ENCODE measurements at places on chromosomes 2 and 18.
A peak's percentile ranks its signal among the peaks of the same experiment; 100 is the strongest.

- DNase-seq = no peak
These were observed 126.0 kb downstream of the LPIN1 start for GRCh38 chr2:11872247-11872947.

DNA sequence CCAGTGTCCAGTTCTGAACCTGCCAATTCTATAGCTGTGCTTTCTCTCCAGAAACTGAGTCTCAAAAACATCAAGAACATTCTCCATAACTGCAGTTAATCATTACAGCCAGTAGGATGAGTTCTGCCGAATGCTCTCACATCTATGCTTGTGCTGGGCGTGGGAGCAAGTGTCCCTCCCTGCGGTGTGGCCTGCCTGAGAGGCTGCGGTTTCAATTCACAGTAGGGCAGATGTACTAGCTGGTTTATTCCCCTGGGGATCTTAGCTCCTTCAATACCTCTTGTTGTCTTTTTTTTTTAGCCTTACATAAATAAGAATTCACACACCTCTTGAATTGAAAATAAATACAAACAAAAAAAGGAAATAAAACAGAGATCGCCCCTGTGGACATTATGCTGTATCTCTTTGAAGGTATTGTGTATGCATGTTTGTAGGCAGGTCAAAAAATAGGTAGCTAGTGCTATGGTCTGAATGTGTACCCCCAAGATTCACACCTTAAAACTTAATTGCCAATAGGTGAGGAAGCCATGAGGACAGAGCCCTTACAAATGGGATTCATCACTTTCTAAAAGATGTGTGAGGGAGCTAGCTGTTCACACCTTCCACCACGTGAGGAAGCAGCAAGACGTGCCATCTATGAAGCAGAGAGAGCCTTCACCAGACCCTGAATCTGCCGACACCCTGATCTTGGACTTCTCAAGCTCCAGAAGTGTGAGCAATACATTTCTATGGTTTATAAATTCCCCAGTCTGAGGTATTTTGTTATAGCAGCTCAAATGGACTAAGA is 74.3 kb downstream of the BCL2L11 start:
- DNase-seq = no peak

- DNase-seq = no peak
These were observed 87.4 kb downstream of the STK39 start for GRCh38 chr2:168159754-168160585.

DNA sequence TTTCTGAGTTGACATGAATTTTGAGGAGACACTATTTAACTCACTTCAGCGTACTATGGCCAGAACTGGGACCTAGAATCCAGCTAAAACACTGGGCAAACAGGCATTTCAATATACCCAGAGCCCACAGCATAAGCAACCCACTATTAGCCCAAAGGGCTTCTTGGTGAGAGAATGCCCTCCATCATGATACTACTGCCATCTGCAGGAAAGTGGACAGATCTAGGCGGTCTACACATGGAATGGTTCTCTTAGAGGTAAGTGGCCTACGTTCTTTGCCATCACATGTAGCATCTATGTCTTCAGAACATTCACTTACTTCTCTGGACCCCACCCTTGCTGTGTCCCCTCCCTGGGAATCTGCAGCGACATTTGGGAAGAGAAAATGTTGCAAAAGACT is 181.3 kb upstream of the LINC00305 start:
- no peak for DNase-seq

GRCh38 chr2:37708146-37708545 is 36.7 kb upstream of the CDC42EP3 start:
- DNase-seq = no peak

DNA sequence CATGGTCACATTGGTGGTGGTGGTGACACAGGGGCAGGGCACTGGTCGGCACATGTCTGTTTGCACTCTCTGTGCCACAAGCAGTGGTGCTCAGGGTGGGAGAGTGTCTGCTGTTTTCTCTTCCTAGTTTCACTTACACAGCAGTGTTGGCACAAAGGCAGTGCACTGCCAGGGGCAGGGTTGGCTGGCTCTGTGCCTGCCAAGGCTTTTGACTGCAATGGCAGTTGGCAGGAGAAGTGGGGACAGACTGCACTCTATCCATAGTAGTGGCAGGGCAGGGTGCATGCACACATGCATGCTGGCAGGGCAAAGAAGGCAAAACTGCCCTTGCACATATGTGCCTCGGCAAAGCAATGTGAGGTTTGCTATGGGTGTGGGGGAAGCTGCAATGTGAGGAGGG is 635.9 kb downstream of the SUCLG1 start:
- no peak for DNase-seq

DNA sequence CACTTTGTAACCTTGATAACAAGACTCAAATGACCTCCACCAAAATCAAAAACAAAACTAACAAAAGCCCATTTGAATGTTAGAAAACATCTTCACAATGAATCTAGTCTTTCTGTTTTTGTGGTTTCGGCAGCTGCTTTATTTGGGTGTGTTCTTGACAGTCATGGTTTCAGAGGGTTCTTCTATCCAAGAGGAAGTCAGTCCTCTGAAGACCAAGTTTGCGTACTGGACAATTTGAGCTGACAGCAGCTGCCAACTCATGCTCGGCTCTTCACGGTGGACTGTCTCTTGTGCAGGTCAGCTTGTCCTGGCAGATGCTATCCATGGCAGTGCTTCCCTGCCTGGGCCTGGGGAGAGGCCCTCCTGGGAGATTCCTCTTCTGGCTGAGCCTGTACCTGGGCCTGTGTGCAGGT is 91.0 kb downstream of the TMEM17 start:
- DNase-seq = no peak

GRCh38 chr18:74534981-74535649 is 815 bp downstream of the CNDP1 start:
- no peak for DNase-seq

DNA sequence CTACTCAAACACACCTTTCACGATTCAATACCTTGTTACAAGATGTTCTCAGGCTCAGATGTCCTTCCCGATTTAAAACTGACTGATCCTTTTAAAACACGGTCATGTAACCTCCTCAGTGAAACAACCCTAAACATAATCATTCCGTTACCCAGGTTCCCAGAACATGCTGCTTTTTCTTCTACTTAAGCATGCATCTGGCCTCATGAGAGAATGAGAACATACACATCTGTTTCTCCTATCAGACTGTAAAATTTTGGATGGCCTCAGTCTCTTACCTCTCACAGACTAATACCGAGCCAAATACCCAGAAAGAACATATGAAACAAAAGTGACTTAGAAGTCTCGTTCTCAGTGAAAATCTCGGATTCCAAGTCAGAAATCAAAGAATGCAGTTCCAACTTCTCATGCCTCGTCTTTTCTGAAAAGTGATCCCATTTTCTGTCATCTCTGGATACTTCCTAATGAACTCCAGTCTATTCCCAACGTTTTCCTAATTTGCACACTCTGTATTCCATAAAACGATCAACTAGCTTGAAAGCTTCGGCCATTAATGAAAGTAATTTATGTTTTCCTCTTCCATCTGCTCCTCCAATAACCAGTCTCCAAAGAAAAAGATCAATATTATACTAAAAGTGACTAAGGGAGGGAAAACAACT is 919 bp downstream of the SF3B1 start:
- DNase-seq = no peak

DNA sequence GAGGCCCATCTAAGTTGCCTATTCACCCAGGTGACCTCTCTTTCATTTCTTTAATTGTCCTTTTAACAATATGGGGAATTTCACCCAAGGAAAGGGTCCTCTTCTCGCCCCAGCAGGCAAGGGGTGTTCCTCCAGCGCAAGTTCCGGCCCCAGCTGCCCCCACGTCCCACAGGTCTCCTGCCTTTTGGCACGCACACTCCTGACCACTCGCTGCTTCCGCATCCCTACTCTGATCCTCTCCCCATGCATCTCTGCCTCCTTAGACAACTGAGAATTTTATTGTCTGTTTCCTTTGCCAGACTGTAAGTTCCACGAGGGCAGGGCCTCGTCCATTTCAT is 684 bp upstream of the ARPC2 start:
- no peak for DNase-seq

DNA sequence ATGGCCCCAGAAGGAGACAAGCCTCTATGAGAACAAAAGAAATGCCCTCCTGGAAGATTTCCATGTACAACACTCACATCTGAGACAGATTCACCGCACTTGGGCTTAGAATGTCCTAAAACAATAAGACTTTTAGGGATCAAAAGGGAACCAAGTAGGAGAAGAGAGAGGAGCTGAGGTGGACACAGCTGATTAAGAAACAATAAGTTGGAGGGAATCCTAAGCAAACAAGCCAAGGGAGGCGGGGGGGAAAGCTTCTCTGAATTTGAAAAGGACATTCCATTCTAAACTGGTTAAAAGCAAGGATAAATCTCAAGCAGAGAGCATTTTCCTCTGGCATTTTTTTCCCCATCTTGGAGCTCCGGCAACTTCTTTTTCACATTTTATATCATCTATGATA is 9.9 kb downstream of the ACVR1 start:
- no peak for DNase-seq

DNA sequence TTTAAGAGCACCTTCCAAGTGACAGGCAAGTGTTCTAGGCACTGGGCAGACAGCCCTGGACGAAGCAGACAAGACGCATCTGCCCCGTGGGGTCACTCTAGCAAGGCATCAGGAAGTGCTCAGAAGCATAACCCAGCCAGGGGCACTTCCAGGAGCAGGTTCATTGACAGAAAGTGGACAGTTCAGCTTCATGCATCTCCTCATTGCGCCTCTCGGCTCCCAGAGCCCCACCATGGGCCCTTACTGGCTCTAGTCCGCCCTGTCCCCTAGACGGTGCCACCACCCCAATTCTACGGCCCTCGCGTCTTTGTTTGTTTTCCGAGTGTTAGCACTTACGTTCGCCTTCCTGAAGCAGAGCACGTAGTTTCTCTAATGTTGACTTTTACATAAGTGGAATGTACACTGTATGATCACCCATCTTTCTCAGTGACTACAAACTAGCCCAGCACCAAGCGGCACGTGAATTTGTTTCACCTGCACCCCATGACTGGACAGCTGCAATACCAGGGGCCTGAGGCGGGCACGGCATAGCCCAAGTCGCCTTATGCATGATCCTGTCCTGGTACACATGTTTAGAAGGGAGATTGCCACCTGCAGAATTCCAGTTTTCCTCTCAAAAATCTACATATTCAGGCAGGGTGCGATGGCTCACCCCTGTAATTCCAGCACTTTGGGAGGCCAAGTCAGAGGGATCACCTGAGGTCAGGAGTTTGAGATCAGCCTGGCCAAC is 33.2 kb downstream of the SNED1 start:
- no peak for DNase-seq

DNA sequence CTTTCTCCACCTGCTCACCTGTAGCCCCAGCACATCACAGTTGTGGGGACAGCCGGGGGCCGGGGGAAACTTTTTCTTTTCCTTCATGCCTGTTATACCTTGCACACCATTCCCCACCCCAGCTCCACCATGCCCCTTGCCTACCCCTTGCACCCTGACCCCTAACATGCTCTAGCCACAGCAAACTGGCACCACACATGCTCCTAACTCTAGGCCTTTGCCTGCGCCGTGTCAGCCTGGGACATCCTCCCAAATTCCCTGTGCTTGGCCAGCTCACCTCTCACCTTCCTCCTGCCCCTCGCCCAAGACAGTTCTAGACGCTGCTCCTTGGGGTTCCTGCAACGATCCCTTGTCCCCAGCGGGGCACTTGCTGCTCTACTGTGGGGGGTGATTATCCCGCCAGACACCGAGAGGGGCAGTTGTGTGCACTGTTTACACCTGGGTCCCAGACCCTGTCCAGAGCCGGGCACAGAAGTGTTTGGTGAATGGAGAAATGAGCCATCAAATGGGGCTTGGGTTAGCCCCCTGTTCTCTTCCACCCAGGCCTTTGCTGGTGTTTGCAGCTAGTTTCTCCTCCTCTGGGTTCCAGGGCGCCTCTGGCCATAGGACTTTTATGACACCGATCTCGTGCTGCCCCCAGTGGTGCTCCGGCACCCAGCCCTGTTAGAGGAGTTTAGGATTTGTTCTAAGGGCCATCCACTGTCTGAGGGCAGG is 129.8 kb downstream of the CTIF start:
- DNase-seq = peak; percentile 30

- no peak for DNase-seq
These were observed 122.6 kb upstream of the SPRED2 start for GRCh38 chr2:65554765-65555591.

DNA sequence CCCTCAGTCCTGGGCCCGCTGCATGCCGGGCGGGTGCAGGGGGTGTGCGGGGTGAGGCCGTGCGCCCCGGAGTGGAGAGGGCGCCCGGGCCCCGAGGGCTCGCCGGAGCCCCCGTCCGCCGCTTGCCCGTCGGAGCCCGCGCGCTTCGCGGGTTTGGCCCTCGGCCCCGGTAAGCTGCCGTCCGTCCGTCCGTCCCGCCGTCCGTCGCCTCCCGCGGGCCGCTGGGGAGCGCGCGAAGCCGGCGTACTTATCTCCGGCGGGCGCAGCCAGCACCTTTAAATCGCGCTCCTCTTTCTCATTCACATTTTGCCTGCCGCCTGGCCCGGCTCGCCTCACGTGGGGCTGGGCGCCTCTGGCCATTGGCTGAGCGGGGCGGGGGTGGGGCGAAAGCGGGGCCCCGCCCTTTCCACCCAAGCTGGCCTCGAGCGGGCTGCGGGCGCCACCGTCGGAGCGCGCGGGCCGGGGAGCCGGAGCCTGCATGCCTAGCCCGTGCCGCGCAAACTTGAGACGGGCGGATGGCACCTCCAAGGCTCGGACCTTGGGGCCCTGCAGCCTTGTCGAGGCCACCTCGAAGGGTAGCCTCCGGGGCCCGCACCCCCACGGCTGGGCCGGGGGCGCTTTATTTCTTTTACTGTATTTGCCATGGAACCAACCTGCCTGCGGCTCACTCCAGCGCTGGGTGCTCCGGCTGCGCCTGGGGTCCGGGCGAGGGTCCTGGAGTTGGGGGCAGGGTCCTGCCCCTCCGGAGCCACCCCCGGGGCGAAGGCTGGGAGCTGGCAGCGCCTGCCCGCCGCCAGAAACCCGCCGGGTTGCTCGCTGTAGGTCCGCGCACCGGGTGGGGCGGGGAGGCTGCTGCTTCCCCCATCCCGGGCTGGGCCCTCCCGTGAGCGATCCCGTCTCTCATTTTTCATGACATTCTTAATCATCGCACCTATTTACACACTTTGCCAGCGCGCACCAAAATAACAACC is at the start of gene GBX2:
GBX2 (minus strand) TSS at position 277 of the 971 bp plus-strand sequence. CDS start 415 bp downstream, outside the sequence.
- DNase-seq = peak; percentile 73

- no peak for DNase-seq
These were observed 598 bp upstream of the SNRNP200 start for GRCh38 chr2:96305979-96306308.

DNA sequence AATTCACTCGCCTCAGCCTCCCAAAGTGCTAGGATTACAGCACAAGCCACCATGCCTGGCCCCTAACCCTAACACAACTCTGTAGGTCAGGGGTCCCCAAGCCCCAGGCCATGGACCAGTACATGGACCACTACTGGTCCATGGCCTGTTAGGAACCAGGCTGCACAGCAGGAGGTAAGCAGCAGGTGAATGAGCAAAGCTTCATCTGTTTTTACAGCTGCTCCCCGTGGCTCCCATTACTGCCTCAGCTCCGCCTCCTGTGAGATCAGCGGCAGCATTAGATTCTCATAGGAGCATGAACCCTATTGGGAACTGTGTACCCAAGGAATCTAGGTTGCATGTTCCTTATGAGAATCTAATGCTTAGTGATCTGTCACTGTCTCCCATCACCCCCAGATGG is 201.7 kb downstream of the NRP2 start:
- no peak for DNase-seq

All from mesothelial cell of epicardium (in vitro differentiated cells).